Fibroblast of skin of back (primary cell): ENCODE measurements at places on chromosomes 7 and 10.

- no peak for DNase-seq
Measured at GRCh38 chr10:73099141-73099540, 2.5 kb upstream of the P4HA1 start.

DNA sequence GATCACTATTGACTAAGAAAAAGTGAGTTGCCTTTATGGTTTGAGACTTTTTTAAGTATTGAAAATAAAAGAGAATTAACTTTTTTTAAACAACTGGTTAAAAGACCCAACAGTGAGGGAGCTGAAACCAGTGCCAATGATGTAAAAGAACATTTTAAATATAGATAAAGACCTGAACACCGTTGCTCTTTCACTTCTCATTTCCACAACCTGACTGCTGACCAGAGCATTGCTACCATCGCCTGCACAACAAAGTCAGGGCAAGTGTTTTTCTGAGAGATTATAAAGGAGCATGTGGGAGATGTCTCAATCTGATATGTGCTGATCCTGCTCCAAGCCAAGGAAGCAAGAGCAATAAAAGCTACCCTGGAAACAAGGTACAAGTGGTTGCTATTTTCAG is 34.7 kb downstream of the IMMP2L start:
- no peak for DNase-seq

DNA sequence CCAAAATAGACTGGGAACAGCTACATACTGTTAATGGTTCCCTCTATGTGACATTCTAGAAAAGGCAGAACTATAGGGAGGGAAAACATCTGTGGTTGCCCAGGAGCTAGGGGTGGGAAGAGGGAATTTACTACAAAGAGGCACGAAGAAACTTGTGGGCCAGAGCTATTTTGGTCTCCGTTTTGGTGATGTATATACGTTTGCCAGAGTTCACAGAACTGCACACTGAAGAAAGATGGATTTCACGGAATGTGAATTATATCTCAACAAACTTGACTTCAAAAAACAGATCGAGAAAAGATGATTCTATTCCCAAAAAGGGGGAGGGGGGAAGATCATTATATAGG is 386 bp upstream of the AS3MT start:
- DNase-seq, result peak; percentile 23

- no peak for DNase-seq
Measured at GRCh38 chr7:46224363-46224762, 303.3 kb upstream of the IGFBP3 start.

DNA sequence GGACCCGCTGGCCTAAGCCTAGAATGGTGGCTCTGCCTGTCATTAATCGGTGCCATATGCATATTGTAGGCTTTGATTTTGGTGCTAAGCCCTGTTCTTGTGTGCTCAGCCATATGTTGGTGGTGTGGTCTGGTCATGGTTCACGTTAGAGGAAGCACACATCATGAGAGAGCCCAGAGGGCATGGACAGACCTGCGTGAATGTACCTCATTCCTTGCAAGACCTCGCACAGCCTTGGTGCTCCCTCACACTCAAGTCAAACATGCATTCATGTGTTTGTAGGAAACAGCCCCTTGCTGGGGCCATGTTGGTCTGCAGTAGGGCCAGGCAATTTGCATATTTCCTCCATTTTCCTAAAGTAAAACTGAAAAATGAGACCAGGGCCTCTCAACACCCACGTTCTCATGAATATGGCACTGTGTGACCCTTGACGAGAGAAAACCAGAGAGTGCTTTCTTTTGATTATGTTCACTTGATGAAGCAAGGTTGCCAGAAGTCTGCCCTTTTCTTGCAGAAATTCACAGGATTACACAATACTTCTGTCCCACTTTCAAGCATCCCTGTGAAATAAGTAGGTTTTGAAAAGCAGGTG is 268.7 kb downstream of the CELF2 start:
- DNase-seq, result no peak

GRCh38 chr7:148929176-148929575 is 45.1 kb upstream of the EZH2 start:
- DNase-seq, result no peak

DNA sequence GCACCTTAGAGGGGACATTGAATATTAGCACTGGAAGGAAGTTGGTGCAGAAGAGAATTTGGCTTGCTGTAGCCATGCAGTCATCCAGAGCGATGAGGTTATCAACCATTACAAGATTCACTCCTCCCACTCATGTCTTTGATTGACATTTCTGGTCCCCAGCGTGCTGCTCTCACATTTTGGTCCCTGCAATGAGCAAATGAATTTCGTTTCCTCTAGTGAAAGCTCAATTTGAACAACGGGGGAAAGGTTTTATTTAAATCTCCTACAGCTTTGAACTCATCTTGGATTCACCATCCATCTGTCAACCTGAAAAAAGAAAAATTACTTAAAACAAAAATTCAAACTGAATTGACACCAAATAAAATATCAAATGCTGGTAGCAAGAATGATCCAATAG is 975.2 kb downstream of the NRG3 start:
- DNase-seq, result no peak

DNA sequence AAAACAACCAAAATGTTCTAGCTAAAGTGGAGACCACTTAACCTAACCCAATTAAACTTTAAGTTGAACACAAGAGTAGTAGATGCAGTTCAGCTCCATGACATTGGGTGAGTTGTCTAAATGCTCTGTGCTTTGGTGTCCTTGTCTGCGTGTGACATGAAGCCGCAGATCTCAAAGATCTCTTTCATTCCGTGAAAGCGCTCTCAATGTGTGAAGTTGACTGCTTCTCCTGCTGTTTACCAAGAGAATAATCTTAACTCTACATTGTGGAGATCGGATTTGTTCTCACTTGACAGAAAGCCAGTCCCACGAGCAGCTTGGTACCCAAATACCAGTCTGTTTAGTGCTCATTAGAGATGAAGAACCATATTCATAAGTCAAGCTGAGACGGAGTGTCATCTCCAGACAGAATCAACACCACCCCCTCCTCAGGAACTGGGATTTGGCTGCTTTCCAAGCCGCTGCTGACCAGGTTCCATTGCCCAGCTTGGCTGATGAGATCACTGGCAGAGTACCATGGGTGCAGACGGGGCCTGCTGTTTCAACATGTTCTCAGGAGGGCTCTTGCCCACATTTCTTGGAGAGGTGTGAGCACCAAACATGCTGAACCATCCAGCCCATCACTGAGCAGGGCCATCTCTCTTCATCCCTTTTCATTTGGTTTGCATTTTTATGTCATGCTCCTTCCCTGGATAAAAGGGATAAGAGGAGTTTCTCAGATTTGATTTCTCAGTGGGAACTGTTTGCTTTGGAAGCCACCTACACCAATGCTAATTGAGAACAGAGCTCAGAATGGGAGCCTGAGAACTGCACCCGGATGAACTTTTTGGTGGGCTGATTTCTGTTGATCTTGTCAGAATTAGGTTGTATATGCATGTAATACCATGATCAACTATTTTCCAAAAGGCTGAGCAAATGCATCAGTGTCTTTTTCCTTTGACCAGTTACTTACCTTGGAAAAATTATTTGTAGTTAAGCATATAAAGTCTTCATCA is 95.8 kb upstream of the AGBL3 start:
- DNase-seq, result peak; percentile 82

DNA sequence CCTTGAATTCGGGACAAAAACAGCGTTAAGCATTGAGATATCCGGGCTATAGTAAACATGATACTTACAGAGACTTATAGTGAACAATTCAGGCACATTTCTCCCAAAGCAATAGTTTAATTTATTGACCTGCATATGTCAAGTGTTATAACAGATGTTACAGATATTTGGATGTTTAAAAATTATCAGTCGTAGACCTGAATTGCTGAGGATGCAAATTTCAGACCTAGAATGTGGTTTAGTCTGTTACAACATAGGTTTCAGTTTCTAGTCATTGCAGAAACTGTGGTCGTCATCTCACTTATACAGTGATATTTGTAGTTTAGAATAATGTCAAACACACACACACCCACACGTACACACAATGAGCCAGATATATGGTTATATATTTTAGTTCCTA is 85.2 kb downstream of the VTI1A start:
- DNase-seq, result no peak

DNA sequence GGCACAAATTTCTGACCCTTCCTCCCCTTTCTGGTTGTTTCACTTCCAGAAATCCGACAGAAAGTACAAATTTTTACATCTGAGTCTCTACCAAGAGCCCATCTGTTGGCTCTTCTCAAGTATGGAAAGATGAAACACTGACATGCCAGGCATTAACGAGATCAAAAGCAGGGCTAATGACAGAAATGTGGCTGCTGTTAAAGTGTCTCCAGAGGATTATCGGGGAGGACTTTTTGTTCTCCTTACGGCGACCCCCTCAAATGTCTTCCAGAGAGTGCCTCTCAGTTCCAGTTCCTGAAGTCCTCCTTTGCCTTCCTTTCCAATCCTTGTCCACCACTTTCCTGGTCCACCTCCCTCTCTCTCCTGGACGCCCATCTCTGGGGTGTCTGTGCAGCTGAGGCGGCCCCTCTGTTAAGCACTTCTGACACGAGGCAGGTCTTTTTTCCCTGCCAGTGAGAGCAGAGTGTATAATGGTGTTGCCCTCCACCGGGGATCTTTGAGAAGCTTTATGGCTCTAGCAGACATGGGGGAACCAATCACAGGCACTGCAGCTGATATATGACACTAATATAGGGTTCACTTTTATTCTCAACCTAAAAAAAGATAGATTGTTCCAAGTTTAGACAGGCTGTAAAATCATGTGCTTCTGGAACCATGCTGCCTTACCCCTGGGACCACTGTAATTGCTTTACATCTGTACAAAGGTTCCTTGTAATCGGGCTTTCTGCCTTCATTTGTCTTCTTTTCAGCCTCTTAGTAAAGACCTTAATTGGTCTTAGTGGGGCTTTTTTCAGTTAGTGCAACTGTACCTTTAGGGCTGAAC is 757.1 kb downstream of the AUTS2 start:
- no peak for DNase-seq

- no peak for DNase-seq
Measured at GRCh38 chr7:129197771-129198170, 9.3 kb downstream of the SMO start.

DNA sequence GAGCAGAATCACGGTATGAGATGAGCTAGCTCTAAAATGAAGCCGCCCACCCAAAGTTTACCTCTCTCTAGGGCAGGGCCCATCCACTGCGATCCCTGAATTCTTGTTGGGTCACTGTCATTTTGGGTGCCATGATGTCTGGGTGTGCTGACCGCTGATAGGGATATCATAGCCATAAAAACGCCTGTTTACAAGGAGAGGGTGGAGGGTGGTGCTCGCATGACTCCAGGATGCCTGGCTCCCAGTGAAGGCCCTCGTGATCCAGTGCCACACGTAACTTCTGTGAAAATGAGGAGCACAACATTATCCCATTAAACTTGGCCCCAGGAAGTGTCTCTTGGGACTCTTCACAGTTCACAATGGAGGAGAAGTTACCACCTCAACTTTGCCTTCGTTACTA is 139.5 kb downstream of the TCF7L2 start:
- no peak for DNase-seq

- DNase-seq, result peak; percentile 45
Measured at GRCh38 chr7:103680161-103681144, 234.4 kb upstream of the SLC26A5 start.

DNA sequence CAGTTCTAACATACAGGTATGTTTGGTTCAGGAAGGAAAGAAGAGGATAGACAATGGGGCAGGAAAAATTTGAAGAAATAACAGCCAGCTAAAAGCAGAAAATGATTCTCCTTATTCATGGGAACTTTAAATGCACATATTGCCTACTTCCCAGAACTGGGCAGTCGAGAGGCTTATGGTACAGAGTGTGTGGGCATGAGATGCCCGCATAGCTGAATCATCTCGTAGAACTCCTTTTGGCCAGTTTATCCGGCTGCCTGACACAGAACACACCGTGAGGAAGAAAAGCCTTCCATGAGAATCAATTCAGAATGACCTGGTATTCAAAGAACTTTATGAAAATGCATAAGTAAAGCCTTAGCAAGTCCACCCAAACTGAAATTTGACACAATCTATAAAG is 471.6 kb downstream of the SH2D4B start:
- no peak for DNase-seq

DNA sequence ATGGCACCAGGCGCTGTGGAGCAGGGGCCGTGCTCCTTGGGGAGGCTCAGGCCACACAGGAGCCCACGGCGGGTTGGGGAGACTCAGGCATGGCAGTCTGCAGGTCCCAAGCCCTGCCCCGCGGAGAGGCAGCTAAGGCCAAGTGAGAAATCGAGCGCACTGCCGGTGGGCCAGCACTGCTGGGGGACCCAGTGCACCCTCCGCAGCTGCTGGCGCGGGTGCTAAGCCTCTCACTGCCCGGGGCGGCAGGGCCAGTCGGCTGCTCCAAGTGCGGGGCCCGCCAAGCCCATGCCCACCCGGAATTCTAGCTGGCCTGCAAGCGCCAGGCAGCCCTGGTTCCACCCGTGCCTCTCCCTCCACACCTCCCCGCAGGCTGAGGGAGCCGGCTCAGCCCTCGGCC is 57.1 kb downstream of the COL28A1 start:
- DNase-seq, result no peak

DNA sequence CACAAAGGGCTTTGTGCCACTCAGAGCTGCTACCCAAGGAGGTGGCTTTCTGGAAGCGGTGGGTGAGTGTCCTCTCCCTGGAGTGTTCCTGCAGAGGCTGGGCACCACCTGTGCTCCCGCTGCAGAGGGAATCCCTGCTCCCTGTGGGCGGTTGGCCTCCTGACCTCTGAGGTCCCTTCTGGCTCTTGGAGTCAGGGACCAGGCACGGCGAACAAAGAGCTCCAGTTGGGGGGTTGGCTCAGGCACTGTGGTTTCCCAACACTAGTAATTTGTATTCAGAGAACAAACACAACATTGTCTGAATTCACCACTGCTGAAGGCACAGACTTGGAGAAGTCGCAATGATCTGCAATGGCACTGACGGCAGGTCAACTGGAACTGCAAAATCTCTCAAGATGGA is 328.9 kb downstream of the PRPF18 start:
- no peak for DNase-seq

- peak; percentile 24 for DNase-seq
Measured at GRCh38 chr10:34607894-34608293, 207.2 kb downstream of the PARD3 start.

- DNase-seq, result no peak
Measured at GRCh38 chr10:23172429-23173213, 19.5 kb upstream of the PTF1A start.

- DNase-seq, result no peak
Measured at GRCh38 chr7:128935342-128935730, 2.4 kb upstream of the IRF5 start.

DNA sequence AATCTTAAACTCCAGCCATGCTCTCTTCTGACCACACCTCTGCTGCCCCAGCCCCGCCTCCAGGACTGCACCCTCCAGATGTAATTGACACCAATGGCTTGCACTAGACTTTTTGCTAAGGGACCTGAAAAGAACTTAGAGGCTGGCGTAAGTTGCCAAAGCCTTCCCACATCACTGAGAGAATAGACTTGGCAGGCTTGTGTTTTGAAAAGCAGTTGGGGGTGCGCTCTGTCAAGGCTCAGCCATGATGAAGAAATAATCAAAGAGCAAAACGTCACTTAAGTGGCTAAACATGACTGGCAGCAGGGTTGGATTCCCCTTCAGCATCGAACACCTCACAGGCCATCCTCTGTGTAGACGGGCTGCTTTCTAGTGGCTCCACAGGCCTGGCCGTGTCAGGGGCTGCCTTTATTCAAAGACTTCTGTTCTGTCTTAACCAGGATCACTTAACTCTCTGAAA is 195.2 kb upstream of the C7orf33 start:
- no peak for DNase-seq
